ENCODE measurements at places on chromosomes 1 and 21. TPM values are rescaled to one million over a fixed set of nuclear protein-coding genes. Genes with fewer than 3 reads are reported as not detected.

LCE1F gene
- total RNA-seq: not detected

DNA sequence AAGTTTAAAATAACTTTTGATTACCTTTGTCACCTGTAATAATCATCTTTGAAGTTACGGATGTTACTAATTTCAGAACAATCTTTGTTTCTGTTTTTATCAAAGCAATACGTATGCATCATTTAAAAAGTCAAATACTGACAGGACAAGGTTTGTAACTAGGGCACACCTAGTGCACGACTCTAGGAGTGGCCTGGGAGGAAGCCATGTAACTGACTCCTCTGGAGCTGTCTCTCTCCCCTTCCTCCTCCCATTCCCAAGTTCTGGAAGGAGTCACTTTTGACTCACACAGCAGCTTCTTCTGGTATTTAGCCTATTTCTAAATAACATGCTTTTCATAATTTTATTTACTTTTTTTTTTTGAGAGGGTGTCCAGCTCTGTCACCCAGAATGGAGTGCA, 11.8 kb upstream of the RAP1GAP start:
- DNase-seq: no peak

DNA sequence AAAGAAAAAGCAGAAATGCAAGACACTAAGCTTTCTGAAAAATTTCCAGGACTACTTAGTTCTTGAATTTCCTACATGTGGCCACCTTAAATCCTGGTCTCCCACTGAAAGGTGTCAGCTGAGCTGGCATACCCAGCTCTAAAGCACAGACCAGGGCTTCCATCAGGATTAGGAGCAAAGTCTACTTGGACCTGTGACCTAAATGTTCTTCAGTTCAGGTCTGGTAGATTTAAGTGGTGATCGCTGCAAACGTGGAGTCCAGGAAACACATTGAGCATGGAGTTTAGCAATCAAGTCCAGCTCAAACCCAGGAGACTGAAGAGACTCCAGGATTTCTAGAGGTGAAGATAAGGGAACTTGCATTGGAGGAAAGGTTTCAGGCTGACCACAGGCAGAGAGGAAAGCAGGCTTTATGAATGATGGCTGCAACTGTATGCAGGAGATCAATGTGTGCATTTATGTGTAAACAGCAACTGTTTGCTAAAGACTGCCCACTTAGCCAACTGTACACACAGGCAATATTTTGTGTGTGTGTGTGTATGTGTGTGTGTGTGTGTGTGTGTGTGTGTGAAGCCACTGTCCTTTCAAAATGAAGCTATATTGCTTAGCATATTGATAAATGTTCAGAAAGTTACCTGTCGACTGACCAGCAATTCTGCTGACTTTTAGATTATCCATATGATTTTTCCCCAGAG, 75.2 kb downstream of the LMX1A start:
- no peak for DNase-seq

DNA sequence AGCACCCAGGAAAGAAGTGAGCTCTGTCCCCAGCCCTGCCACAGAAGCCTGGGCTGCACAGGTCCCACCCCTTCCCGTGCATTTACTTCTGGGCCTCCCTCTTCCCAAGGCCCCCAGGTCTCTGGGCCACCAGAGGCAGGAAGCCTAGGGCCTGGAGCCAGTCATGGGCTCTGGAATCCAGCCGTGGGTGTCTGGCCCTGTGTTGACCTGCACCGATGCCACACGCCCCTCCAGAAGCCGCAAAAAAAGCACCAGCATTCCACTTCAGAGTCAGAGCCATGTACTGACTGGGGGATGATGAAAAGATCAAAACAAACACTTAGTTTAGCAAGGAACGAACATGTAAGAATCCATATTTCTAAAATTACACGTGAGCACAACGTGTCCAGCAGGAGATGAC, 141.7 kb downstream of the NPHP4 start:
- no peak for DNase-seq

GRCh38 chr1:99919220-99919619, 50.6 kb upstream of the SLC35A3 start:
- no peak for DNase-seq

- no peak for DNase-seq
These were observed 58.6 kb upstream of the GJB5 start for GRCh38 chr1:34696230-34696629.

- no peak for DNase-seq
These were observed 22.7 kb upstream of the PDXK start for GRCh38 chr21:43696214-43696613.

DNA sequence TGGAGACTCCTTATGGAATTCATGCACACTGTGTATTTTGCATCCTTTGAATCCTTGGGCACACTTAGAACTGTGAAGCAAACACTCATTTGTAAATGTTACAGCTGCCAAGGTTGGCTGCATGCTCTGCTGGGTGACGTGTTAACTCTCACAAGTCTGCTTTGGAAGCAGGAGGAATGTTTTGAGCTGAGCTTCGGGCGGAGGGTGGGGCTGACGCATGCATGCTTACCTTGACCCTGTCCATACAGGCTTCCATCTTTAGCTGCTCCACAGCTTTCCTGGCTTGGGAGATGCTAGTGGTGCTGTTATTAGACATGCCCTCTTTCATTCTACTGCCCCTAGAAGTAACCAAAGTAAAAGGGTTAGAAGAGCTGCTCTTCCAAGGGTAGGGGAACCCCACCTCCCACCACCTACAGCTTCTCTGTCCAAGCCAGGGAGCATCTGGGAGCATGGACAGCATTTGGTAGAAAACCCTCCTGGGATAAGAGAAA, 66.0 kb downstream of the GNG4 start:
- DNase-seq: no peak
